GM13976 (cell line): ENCODE measurements at places on chromosomes 2 and 18.

GRCh38 chr2:23705771-23706612 is 220.9 kb downstream of the ATAD2B start:
- DNase-seq: no peak

- no peak for DNase-seq
These were observed 45.8 kb downstream of the DNAJC10 start for GRCh38 chr2:182761903-182762302.

DNA sequence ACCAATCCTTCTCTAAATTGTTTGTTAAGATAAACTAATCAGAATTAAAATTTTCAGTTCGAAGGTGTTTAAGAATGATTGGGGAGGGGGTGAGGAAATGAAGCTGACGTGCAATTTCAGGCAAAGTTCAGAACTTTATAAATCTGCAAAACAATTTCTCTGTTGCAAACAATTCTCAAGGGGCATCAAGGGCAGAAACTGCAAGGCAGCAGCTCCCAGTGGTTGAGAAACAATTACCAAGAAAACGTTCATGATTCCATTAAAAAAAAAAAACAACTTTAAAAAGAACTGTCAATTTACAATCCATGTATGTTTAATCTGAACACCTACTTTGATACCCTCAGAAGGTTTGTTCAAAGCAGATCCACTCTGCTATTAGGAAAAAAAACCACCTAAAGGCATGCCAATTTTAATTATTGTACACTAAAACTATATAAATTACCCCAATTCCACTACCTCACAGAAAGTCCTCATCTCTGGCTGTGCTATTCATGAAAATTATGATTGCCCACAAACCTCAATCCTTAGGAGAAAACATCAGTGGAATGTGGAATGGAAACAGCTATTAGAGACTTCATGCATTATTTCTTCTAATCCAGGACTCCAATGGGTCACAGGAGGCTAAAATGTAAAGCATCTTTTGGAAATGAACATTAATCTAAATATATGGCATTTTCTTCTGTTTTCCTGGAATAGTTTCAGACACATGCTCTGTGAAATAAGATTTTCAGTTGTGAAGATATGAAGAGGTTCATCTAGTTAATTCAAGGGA is 119.9 kb upstream of the ACVR1C start:
- DNase-seq: no peak

DNA sequence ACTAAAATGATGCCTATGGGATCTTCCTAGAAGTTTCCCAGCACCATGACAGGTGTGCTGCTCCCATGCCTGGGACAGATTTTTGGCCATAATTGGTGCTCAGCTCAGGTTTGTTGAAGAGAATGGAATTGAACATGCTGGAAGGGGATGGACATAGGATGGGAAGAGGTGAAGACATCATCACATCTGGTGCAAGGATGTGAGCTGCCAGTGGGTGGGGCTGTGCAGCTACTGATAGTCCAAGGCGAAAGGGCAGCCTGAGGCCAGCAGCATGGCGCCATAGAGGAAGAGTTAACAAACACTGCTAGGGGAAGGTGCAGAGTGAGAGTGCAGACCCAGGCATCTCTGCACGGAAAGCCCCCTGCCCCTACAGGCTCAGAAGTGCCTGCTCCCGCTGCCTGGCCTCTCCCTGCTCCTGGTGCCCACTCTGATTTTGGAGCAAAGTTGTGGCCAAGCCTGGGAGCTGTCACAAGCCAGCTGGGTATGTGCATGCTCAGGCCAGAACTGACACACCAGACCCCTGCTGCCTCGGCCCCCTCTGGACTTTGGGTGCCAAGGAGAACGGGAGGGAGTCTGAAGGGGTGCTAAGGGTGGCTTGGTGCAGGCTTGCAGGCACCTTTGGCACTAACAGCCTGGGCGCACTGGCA is 178.6 kb downstream of the ZBTB7C start:
- peak; percentile 72 for DNase-seq

GRCh38 chr2:12717191-12718014 is 667 bp downstream of the TRIB2 start:
- peak; percentile 69 for DNase-seq

DNA sequence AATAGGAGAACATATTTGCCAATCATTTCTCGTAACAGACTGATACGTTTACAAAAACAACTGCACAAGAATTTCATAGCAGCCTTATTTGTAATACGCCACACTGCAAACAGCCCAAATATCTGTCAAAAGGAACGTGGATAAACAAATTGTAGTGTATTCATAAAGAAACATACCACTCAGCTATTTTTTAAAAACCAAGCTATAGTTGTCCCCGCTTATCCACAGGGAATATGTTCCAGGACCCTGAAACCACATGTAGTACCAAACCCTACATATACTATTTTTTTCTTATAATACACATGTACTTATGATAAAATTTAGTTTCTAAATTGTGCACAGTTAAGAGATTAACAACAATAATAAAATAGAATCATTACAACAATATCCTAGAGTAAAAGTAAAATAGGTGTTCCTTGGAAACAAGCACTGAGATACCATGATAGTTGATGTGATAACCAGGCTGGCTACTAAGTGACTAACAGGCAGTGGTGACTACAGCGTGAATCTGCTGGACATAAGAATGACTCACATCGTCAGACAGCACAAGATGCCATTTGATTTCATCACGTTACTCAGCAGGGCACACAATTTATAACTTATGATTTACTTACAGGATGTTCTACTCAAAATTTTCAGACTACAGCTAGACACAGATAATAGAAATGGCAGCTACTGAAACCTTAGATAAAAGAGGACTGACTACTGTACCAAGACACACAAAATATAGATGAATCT is 367.4 kb downstream of the NCKAP5 start:
- DNase-seq: no peak

- DNase-seq: no peak
These were observed 1964.3 kb downstream of the SUCLG1 start for GRCh38 chr2:82494739-82495138.

- DNase-seq: no peak
These were observed 51.2 kb downstream of the HDAC4 start for GRCh38 chr2:239349453-239350135.

DNA sequence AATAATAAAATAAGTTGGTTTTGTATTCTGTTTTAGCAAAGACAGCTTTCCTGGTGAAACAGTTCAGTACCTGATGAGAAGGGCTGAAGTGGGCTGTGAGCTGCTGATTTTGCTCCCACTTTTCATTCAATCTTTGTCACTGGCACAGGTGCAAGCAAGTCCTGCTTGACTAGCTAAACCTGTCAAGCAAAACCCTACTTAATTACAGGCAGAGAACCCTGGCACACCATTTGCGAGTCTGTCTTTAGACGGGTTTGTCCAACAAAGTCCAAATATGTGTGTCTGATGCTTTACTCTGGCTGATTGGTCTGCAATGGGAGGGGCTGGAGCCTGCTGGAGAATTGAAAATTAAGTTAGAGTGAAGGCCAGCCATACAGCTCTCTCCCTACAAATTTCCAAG is 267.2 kb downstream of the EPHA4 start:
- DNase-seq: no peak

- DNase-seq: no peak
These were observed 44.3 kb upstream of the RAB6C start for GRCh38 chr2:129935118-129935517.

- DNase-seq: peak; percentile 51
These were observed 79.1 kb upstream of the DNMT3A start for GRCh38 chr2:25420820-25421237.

GRCh38 chr2:65278531-65278981 is 50.9 kb downstream of the ACTR2 start:
- DNase-seq: no peak

DNA sequence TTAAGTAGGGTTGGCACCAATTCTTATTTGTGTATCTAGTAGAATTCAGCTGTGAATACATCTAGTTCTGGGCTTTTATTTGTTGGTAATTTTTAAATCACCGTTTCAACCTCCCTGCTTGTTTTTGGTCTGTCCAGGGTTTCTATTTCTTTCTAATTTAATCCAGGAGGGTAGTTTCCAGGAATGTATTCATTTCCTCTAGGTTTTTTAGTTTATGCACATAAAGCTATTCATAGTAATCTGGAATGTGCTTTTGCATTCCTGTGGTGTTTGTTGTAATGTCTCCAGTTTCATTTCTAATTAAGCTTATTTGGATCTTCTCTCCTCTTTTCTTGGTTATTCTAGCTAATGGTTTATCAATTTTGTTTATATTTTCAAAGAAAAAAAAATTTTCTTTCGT is 1361.8 kb upstream of the DDX18 start:
- DNase-seq: no peak

- no peak for DNase-seq
These were observed 4.2 kb downstream of the PXDN start for GRCh38 chr2:1739961-1740715.

GRCh38 chr2:121018136-121019061 is 266.6 kb downstream of the TFCP2L1 start:
- no peak for DNase-seq

DNA sequence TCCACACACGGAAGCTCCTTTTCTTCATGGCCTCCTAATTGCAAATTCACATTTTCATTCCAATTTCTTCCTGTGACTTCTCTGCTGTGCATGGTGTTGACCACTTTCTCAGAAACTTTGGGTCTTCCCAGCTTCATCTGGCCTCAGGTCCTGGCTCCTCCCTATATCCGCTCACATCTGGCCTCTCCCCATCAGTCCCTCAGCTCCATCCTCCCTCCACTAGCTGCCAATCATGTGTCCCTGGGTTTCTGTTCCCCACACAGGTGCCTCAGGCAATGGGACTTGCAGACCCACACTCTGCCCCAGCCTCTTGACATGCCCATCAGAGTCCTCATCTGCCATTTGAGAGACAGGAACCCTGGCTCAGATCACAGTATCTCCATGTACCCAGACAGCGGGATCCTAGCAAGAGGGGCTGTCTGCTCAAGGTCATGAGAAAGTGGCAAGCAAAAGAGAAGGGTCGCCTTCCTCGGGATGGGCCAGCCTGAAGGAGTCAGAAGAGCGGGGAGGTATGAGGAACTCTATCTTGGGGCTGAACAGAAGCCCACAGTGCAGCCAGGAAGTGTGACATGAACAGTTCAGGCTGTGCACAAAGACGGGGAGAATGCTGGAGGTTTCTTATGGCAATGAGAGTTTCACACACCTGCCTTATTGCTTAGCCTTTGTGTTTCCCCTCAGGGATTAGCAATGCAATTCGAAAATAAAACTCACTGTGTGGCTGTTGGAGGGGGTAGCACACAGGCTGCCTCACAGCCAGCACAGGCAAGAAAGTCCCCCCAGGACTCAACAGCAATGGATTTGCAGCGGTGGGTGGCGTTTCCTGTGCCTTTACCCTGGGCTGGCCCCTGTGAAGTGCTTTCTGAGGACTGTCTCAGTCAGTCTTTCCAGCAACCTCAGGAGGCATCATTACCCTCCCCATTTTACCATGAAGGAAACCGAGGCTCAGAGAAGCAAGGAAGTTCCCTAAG is 69.5 kb downstream of the COPS8 start:
- DNase-seq: peak; percentile 53

DNA sequence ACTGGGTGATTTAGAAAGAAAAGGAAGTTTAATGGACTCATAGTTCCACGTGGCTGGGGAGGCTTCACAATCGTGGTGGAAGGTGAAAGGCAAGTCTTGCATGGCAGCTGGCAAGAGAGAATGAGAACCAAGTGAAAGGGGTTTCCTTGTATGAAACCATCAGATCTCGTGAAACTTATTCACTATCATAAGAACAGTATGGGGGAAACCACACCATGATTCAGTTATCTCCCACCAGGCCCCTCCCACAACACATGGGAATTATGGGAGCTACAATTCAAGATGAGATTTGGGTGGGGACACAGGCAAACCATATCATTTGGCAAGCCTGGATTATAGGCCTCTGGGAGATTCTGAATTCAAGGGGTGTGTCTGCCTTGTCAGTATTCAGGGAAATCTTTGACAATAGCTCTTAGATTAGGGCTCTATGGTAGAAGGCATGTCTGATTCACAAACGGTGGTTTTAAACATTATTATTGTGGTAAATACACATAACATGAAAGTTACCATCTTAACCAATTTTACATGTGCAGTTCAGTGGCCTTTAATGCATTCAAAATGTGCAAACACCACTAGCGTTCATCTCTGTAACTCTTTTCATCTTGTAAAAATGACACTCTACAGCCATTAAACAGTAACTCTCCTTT is 15.3 kb upstream of the PLB1 start:
- DNase-seq: no peak

DNA sequence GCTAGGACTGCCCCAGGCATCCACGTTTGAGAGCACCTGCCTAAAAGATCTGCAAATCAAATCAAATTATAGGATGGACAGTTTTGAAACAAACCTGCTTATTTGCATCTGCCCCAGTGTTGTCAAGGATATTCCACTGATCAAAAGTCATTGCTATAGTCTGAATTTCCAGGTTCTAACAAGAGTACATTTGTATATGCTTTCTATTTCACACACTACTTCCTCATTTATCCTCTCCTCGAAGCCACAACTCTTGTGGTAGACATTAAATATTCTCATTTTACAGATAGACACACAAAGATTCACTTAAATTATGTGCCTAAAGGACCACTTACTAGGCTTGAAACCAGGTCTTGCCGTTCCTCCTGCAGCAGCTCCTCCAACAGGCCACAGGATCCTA is 11.9 kb upstream of the TET3 start:
- no peak for DNase-seq

GRCh38 chr2:24743924-24744323 is 49.3 kb downstream of the PTRHD1 start:
- no peak for DNase-seq

DNA sequence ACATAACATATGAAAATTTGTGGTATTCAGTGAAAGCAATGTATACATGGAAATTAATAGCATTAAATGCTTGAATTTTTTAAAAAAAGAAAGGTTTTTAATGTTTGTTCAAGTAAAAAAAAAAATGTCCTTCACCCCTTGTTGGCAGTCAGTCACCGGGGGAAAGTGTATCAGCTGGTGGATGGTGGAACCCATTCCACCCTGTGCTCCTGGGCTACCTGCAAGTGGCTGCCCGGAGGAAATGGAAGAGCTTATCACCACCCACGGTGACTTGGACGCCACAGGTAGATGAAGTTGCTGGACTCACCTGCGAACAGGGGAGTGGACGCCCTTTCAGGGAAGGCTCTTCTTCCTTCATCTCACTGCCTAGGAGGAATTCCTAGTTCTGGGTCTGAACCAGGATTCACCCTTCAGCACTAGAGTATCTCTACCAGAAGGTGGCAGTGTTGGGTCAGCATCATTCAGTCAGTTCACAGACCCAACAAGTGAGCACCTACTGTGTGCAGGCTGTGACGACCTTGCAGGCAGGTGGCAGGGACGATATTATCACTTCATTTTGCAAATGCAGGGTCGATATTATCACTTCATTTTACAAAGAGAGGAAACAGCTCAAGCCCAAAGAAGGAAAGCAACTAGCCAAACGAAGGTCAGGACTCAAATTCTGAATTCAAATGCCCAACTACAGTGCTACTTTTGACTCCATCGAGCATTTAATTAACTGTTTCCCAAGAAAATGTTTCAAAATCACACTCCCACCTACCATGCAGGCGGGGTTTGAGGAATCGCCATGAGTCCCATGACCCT is 35.8 kb downstream of the CIB4 start:
- DNase-seq: peak; percentile 68

GRCh38 chr2:134097740-134098139 is 156.1 kb upstream of the MGAT5 start:
- no peak for DNase-seq

DNA sequence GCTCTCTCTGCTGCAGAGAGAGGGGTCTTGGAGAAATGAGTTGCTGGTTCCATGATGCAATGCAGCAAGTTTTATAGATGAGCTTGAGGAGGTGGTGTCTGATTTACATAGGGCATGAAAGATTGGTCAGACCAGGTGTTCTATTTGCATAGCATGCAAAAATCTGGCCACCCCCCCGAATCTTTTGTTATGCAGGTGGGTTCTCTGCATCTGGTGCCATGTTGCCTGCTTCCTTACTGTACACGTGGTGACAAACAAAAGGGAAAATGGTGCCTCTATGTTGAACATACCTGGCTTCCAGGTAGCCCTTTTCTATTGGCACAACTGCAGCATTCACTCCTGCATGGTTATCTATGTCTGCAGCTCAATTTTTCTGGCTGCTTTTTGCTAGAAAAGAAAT is 169.4 kb downstream of the GALNT1 start:
- DNase-seq: no peak
